ENCODE measurements at places on chromosomes 11 and 22.

DNA sequence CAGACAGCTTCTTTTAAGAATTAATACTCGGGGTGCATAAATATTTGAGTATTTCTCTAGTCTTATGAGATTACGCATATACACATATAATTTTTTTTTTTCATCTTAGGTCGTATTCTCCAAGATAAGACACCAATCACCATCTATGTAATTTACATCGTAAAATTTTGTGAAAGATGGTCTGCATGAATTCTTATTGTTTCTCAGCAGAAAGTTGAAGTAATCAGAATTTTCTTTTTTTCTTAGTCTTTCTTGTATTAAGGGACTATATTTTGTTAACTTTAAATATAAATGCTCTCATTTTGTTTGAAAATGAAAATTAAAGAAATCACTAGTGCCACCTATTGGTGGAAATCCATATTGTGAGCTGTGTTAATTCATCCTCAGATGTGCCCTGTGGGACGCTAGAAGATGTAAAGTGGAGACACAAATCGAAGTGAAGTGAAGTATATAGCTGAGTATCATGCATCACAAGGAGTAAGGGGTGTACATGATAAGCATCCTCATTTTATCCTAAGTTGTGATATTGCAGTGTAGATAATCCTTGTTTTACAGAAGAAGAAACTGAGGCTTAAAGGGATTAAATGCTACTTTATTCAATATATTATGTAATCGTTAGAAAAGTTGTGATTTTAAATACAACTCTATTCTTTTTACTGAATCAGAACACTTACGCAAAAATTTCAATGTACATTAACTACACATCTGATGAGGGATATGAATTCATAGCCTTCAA is 2084.3 kb downstream of the LRRC4C start:
- DNase-seq, result peak; percentile 1

DNA sequence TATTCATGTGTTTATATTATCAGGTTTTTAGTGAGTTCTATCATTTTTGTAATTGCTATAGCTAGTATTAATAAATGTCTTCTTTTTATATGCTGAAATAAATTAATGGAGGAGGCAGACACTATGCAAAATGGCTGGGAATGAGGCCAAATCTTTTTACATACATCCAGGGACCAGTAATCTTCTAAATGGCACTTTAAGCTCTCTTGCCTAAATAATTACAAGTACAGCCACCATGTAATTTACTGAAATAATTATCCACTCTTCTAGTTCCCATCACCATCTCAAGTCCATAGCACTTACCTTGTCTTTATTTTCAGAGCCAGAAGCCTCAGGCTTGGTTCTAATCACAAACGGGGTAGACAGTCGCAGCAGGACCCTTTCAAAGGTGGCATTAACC is 79.1 kb downstream of the GUCY1A2 start:
- DNase-seq, result no peak

DNA sequence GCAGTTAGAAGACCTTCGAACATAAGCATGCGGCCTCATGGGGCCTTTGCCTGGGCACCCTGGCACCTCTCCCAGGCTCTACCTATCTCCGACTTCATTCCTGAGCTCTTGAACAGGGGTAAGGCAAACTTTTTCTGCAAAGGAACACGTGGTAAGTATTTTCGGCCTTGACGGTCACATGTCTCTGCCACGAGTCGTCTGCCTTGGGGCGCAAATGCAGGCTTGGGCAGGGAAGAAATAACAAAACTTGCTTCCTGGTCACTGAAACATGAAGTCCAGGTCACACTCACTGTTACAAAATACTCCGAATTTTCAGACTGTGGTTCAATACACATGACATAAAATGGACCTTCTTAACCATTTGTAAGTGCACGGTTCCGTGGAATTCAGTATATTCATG is 3.4 kb upstream of the ASCL2 start:
- DNase-seq, result no peak

DNA sequence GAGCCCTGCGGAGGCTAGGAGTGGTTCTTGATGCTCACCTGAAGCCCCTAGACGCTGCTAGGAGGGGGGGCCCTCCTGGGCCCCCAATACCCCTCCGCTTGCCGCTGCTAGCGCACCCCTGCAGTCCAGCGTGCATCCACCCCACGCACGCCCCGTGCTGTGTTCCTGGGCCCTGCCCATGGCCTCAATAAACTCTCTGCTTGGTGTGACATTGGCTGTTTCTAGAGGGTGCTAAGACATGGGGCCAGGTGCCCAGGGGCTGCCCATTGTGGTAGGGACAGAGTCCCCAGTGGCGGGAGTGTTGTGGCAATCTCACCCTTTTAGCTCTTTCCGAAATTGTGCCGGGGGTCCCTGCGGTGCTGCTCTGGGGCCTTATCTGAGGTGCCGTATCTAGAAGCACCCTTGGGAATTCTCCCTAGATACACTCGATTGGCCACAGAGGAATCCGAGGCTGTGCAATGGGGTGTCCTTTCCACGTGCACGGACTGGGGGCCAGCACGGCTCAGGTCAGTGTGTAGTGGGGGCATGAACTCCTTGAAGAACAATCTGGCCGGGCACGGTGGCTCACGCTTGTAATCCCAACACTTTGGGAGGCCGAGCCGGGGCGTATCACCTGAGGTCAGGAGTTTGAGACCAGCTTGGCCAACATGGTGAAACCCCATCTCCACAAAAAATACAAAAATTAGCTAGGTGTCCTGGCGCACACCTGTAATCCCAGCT is 10.9 kb downstream of the MAPK8IP2 start:
- no peak for DNase-seq

DNA sequence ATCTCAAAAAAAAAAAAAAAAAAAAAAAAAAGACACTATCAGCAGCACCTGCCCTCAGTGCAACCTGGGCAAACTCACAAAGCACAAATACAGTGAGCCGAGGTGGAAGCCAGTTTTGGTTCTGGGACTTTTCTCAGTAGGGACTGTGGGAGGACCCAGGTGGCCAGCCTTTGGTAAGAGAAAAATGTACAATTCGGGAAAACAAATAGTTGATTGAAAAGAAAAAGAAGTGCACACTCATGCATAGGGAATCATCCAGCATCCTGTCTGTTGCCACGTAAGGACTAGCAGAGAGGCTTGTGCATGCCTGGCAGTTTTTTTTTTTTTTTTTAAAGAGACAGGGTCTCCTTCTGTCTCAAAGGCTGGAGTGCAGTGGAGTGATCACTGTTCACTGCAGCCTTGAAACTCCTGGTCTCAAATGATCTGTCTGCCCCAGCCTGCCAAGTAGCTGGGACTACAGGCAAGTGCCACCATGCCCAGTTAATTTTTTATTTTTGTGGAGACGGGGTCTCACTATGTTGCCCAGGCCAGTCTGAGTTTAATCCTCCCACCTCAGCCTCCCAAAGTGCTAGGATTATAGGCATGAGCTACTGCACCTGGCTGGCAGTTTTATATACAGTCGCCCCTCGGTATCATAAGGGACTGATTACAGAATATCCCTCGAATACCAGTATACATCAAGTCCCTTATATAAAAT is 36.7 kb downstream of the TPST2 start:
- peak; percentile 70 for DNase-seq

- no peak for DNase-seq
Measured at GRCh38 chr22:39581303-39581702, 10.8 kb downstream of the CACNA1I start.

- no peak for DNase-seq
Measured at GRCh38 chr11:134145715-134146114, 76.8 kb downstream of the JAM3 start.

DNA sequence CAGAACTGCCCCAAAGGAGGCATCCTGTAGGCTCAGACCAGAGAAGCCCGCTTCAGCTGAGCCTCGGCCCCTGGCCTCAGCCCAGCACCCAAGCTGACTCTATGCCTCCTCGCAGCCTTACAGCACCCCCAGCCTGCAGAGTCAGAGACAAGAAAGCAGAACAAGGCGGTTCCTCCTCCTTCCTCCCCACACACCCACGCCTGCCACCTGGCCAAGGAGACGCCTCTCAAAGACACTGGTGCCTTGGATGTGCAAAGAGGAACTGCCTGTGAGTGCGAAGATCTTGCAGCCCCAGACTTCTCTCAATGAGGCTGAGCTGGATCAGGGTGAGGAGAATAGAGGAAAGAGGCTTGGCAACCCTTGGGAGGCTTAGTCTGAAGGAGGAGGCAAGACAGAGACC is 60.2 kb downstream of the PDE2A start:
- DNase-seq, result no peak
